ENCODE measurements at places on chromosomes 2 and 18. TPM values are rescaled to one million over a fixed set of nuclear protein-coding genes. Genes with fewer than 3 reads are reported as not detected.

The GRP gene
- not detected for total RNA-seq

DNA sequence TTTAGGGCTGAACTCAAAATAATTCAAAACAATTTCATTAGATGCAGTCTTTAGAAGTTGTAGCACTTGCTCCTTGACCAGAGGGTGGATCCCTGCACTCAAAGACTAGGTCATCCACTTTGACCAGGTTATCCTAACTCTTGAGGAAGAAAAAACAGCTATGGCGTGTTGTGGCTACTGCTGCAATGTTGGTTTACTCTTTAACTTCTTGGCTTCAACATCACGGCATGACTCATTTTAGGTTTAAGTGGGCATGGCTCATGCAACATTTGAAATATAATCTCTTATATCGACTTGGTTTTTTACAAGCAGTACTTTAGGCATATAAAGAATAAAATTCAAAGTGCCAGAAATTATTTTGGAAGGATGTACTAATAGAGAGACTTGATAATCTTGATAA, 35.4 kb downstream of the ANKRD29 start:
- peak; percentile 70 for DNase-seq

The UGT1A8 gene
- not detected for total RNA-seq

GRCh38 chr2:133972297-133972696, 281.6 kb upstream of the MGAT5 start:
- no peak for DNase-seq

The ANKRD29 gene
- total RNA-seq: 0.43 TPM

DNA sequence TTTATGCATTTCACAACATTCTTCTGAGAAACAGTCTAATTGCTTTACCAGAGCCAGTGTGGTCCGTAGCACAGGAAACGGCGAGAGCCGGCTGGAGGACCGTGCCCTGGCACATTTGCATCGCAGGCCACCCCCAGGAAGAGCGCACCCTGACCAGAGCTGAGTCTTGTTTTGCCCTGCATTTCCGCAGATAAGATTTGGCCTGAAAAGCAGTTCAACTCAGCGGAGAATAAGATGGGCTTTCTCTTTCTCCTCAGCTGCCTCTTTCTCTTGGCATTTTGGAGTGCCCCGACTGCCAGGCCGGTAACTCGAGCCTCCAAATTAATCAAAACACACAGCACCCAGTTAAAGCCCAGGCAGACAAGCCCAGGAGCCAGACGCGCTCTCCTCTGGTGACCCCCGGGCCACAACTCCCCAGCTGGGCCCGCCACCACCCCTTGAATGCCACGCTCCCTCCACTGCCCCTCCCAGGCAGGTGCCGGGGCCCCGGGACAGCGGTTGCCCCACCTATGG, 464 bp downstream of the COL4A4 start:
- DNase-seq: no peak

The LRRTM4 gene
- not detected for total RNA-seq

DNA sequence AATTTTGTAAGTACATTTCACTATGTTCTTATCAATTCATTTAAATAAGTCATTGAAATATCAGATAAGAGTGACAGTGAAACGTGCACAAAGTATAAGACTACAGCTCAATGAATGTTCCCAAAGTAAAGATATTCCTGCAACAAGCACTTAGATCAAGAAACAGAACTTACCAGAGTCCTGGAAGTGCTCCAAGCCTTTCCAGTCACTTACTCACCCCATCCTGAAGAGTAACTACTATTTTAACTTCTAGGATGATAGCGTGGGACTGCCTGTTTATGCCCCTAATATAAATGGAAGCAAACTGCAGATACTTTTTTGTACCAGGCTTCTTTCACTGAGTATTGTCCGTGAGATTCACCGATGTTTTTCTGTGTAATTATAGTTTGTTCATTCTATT, 768.9 kb downstream of the SLC4A3 start:
- DNase-seq: peak; percentile 8

All from fibroblast of villous mesenchyme (primary cell).